Activated naive CD4-positive, alpha-beta T cell treated with anti-CD3 and anti-CD28 coated beads, Interleukin-2, amount 50 U/mL, for 72 hours (primary cell): ENCODE measurements at places on chromosomes 5 and 9. TPM values are rescaled to one million over a fixed set of nuclear protein-coding genes. Genes with fewer than 3 reads are reported as not detected.
A peak's percentile ranks its signal among the peaks of the same experiment; 100 is the strongest.

- no peak for DNase-seq
Observed at GRCh38 chr5:162990856-162991497, 446.4 kb upstream of the CCNG1 start.

DNA sequence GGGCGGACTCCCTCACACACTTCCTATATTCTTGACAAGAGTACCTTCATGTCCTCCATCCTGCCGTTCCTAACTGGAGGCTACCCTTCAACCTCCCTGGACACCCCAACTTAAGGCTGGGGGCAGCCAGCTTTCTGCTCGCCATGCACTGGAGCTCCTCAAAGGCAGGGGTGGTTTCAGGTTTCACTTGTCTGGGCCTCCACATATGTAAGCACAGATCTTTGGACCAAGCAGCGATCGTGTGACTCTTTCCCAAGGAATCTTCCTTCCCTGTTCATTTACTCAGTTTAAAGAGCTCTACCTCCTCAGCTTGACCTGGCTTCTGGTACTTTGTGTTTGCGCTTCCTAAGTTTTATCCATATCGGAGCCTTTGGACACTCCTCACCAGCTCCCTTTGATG is 34.2 kb upstream of the TRPC7 start:
- DNase-seq = no peak

DNA sequence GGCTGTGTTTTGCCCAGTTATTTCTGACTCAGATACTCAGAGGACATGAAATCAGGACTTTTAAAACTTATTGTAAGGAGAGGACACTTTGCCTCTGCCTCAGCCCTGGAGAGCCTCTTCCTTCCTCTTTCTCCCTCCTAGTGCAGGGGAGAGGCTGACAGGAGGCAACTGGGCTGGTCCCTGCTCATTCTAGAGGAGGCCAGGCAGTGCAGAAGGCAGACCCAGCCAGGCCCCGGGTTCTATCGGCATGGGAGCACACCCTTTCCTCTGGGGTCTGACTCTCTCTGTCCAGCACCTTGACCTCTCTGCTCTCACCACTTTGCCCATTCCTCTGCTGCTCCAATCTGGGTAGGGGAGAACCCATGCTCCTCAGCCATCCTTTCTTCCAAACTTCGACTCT is 16.0 kb upstream of the SMIM32 start:
- no peak for DNase-seq

ACSL6 gene
- total RNA-seq = 3.5 TPM

DNA sequence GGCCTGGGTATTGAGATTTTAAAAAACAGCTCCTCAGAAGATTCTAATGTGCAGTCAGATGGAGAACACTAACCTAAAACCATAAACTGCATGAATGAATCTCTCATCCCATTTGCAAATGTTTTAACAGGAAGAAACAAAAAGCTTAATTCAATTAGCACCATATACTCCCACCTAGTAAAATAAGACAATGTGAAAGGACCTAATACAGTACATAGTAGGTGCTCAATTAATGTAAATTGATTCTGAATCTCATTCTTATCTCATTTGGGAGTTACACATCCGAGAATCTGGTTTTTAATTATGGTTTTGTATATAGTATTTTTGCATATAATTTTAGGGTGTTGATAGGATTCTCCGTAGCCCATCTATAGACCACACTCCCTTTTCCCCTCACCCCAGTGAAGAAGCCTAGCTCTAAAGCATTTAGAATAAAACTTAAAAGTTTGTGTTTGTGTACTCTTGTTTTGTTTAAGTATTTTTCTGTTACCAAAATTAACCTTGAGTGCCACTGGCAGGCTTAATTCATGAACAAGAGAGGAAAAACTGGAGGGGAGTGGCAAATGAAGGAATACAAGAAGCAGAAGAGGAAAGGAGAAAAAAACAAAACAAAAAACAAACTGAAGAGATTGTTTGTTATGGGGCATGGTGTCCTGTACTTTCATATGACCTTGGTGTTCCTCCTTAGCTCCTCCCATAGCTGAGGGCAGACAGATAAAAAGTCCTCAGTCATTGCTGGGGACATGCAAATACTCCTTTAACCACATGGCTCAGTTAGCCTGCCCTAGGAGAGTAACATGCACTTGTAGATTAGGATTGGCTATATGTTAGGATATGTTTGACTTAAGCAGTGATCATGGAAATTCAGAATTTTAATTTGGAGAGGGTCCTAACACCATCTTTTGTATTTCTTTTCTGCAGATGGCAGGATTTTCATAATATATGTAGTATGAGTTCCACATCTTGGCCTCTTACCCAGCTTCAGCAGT is 1.2 kb downstream of the RNF14 start:
- no peak for DNase-seq

RANBP6 gene
- total RNA-seq = 21.1 TPM

GRCh38 chr5:59637884-59638580 is 255.5 kb downstream of the PDE4D start:
- no peak for DNase-seq

- DNase-seq = no peak
Observed at GRCh38 chr5:34530637-34531036, 125.5 kb upstream of the RAI14 start.

DNA sequence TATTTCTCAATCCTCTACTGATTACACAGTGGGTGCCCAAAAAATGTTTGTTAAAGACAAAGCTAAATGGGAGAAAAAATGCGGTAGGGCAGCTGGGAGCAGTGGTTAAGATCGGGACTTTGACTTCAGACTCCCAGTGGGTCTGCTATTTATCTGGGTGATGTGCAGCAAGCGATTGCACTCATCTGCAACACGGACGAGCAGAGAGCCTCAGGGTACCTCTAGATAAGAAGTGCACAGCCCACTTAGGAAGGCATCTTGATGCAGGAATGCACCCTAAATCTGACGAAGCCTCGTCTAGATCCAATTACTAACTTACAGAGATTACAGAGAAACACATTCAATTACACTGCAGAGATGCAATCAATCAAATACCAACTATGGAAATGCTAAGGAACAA is 4.0 kb downstream of the MAPK9 start:
- DNase-seq = no peak

DNA sequence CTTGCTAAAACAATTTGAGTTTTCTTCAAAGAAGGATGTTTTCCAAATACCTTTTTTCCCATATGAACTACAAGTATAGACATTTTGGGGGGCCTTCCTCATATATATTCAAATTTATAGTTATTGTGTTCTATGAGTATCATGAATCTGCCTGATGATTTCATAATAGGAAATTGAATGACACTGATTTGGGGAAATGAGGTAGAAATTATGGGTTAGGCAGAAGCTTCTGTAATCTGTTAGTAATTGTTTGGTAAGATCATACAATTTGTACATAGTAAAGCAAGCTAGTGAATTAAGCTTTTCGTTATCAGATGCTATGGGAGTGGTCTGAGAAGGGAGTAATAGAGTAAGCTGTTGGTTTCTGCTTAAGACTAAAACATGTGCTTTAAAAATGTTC is 98.0 kb downstream of the TRIO start:
- no peak for DNase-seq

SLC34A3 gene
- 0.12 TPM for total RNA-seq

LRSAM1 gene
- total RNA-seq = 24.4 TPM

FYB1 gene
- 168 TPM for total RNA-seq

SPATA31E1 gene
- total RNA-seq = not detected

CATSPER3 gene
- total RNA-seq = 0.23 TPM

ZNF346 gene
- 20.7 TPM for total RNA-seq

GRCh38 chr5:60887746-60888145 is 43.7 kb upstream of the ELOVL7 start:
- no peak for DNase-seq

DNA sequence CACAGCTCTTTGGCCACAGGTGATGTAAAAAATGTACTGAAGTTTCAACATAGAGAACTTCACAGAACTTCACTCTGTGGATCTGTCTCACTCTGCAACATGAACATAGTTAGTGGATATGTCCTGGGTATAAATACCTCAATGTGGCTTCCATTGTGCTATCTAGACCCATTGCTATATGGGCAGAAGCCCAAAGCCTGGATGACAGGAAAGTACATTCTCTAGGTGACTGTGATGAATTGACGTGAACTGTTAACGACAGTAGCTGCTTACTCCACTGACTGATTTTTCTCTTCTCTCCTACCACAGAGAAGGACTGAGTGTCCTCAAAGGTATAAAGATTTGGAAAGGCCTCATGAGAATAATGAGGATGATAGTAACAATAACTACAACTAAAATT is 270.1 kb upstream of the FTMT start:
- DNase-seq = no peak

DNA sequence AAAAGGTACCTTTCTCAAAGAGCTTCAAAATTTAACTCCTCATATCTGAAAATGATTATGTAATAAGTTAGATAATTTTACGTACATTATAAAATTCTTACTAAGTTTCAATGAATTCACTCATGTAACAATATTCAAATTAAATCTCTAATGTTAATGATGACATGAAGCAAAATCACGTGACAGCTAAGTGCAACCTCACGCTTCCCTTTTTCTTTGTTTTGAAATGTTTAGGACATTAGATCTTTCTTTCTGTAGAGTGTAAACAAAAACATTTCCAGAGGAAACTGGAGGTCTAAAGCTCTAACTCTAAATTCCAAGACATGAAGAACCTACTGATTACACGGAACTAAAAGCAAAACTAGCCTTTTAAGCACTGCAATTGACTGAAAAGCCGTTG is 227.3 kb upstream of the TBCA start:
- no peak for DNase-seq

GRCh38 chr9:124774129-124774978 is 2.6 kb upstream of the OLFML2A start:
- peak; percentile 75 for DNase-seq

SPATA31D4 gene
- not detected for total RNA-seq

DNA sequence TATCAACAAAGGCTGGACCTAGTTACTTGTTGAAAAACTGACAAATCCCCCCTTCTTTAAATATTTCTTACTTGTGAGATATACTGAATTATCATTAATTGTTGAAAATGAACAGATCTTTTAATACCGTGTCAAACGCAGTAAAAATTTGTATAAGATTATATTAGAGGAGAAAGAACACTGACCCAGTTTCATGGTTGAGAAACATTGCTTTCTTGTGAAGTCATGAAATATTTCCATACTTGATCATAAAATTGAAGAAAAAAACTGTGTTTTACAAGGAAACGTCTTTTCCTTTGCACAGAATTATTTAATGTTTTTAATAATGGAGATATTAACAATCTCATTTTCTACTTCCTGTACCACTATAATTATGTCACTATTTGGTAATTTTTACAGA is 45.8 kb downstream of the MOCS2 start:
- no peak for DNase-seq

GFRA3 gene
- 0.11 TPM for total RNA-seq

DNA sequence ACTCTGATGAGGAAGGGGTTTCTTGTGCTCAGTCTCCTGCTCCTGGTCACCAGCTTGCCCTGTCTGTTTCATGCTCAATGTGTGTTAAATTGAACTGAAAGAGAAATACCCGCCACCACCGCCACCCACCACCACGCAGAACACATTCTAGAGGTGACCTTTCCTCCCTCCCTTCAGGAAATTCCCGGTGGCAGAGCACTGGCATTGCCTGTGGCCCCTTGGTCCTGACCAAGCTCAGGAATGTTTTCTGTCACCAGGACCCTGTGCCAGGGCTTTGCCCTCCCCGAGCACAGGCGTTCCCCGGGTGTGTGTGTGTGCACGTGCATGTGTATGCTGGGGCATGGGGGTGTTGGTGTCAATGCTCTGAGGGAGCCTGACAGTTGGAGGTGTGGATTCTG is 10.2 kb upstream of the SLC25A51 start:
- no peak for DNase-seq

DNA sequence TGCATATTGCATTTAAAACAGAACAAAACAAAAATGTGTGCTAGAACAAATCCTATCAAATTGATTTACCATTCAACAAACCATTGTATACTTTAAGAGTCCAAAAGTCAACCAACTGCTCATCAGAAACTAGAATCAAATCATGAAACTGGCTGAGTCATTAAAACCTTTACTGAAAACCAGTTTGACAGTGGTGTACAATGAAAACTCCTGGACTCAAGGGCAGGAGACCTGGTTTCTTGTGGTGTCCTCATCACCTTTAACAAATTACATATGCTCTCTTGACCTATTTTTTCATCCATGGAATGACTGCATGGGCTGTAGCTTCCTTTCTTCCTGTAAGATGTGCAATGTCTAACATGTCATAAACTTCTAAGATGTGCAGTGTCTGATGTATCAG is 315.3 kb upstream of the SLC30A5 start:
- DNase-seq = no peak

- no peak for DNase-seq
Observed at GRCh38 chr9:91837981-91838731, 111.9 kb downstream of the ROR2 start.

DNA sequence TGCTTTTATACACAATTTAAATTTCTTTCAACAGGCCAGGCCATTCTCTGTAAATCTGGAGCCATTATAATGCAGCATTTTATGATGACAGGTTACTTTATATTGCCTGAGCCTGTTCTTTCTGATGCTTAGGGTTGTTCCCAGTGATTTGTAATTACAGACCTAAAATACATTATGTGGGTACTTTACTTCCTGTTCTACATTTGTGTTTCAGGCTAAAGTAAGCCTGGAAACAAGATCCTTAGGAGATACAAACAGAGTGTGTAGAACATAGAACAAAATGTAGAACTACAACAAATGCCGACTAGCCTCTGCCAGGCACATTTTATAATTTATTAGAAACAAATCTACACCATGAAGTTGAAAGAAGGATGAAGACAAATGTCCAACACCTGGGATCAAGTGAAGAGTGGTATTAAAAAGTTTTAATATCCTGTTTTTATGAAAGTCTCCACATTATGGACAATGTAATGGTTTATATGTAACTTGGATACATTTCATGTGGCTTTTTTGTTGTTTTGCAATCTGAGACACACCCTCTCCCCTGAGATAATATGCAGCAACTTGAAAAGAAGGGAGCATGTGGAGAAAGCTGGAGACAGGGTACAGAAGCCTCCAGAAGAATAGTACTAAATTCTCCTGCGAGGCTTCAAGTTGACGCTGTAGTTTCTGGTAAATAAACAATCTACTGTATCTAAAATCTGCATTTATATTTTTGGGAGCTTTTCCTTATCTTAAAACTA is 46.9 kb downstream of the VCAN start:
- no peak for DNase-seq

SLC34A1 gene
- 0.07 TPM for total RNA-seq

- DNase-seq = no peak
Observed at GRCh38 chr9:136947955-136948510, 3.0 kb downstream of the C8G start.

DNA sequence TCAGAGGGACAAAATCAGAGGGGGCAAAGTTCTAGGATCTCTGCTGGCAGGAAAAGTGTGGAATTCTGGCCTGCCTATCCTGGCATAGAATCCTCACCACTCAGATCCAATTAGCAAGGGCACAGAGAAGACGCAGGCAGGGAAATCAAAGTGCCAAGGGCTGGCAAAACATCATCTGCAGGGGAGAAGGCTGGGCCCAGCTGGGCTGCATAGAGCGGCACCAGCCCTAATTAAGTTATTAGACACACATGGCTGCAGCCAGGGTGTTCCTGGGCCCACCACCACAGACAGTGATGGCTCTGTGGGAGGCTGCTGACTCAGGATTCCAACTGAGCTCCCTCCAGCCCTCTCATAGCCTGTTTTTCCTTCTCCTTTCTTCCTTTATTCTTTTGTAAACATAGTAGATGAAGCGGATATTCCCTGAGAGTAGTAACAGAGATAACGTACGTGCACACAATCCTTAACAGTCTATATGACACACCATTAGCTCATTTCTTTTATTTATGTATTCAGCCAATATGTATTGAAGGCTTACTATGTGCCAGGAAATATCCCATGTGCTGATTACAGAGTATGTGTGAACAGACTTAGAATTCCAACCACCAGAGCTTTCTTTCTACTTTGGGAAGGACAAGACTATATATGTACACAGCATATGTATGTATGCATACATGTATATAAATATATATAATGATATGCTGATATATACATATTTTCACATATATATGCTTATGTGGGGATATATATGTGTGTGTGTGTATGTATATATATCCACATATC is 236.1 kb downstream of the ASTN2 start:
- DNase-seq = no peak
